ENCODE measurements at places on chromosomes 11 and 22.

GRCh38 chr11:77037057-77037456 is 2.9 kb downstream of the B3GNT6 start:
- DNase-seq, result no peak

DNA sequence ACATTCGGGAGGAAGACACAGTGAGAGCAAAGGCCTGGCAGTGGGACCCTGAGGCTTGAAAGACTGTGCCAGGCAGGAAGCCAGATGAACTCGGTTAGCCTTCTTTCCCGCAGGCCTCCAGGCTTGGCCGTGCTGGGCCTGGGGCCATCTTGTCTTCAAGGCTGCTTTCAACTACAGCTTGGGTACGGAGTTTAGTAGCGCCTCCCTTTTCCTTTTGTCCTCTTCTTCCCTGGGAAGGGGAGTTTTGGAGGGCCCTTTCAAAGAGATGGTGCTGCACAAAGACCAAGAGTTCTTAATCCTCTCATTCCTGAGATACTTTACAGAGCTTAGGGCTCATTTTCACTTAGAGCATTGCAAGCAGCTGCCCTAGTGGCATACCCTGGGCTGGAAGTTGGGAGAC is 87.5 kb downstream of the TP53I11 start:
- DNase-seq, result no peak

GRCh38 chr22:28597665-28598064 is 82.0 kb downstream of the TTC28 start:
- no peak for DNase-seq

DNA sequence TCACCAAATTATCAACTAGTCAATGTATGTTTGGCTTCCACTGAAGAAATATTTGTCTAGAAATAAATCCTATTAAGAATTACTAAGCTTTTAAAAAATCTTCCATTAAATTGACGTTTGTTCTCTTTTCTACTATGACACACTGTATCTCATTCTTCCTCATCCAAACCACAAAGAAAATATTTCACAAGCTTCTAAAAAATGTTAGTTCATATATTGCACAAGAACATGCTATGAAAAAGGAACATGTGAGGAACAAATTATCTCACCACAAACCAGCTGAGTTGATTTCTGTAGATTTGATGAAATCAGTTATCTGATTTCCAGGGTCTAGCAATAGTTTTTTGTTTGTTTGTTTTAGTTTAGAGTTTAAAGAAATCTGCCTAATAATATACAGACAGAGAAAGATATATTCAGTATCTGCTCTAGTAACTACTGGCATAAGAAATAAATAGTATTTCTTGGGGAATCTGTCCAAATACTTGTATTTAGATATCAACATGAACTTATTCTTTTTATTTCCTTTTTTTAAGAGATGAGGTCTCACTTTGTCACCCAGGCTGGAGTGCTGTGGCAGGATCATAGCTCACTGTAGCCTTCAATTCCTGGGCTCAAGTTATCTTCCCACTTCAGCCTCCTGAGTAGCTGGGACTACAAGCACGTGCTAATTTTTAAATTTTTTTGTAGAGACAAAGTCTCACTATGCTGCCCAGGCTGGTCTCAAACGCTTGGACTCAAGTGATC is 161.7 kb downstream of the ATG16L2 start:
- peak; percentile 77 for DNase-seq

- DNase-seq, result no peak
These were observed 26.6 kb downstream of the ELFN2 start for GRCh38 chr22:37400719-37401118.

DNA sequence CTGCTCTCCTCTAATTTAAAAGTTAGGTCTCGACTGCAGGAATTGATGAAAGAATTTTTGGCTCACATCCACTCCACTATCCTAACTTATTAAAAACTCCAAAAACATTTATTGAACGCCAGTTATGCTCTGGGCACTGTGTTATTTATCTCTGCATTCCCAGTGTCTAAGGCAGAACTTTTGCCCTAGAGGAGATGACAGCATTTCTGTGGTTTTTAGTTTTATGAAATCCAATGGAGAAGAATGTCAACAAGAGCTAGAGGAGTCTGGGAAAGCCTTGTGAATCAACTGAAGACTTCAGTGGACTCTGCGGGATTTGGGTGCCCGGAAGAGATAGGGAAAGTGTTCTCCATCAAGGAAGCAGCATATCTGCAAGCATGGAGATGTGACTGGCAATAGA is 217.0 kb upstream of the PGR start:
- DNase-seq, result no peak

- peak; percentile 48 for DNase-seq
These were observed 83.6 kb upstream of the CRTAM start for GRCh38 chr11:122754553-122755322.

DNA sequence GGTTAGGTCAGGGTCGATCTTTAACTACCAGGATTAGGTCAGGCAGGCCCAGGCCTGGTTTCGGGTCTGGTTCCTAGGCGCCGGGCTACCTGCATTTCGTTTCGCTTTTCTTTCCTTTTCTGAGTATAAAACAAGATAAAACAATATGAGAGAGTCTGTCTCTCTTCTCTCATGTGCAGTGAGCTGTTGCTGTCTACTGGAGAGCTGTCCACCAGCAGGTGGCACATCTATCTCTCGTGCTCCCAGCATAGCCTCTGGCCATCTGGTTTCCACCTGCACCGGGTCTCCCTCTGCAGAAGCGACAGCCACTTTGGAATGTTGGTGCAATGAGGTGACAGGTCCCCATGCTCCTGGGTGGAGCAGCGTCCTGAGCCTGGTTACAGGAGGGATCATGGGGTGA is 27.6 kb downstream of the RIBC2 start:
- peak; percentile 42 for DNase-seq

DNA sequence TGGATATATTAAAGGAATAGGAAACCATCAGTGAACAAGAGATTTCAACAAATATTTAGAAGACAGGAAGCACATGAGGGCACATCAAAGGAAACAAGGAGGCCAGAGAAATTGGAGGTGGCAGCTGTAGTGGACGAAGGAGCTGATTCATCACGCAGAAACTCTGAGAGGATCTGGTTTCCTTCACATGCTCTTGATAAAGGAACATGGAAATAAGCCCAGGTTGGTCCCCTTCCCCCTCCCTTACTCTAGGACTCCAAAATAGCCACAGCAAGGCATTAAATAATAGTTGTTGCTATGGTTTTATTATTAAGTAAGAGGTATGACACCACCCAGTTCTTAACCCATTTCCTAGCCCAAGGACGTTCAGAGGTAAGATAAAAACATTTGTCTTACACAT is 11.3 kb downstream of the IZUMO1R start:
- DNase-seq, result no peak

GRCh38 chr11:86421946-86422345 is 47.3 kb downstream of the CCDC81 start:
- no peak for DNase-seq

- DNase-seq, result no peak
These were observed 21.5 kb upstream of the ETS1 start for GRCh38 chr11:128608746-128609407.

GRCh38 chr11:17658211-17658610 is 61.2 kb upstream of the MYOD1 start:
- DNase-seq, result no peak

DNA sequence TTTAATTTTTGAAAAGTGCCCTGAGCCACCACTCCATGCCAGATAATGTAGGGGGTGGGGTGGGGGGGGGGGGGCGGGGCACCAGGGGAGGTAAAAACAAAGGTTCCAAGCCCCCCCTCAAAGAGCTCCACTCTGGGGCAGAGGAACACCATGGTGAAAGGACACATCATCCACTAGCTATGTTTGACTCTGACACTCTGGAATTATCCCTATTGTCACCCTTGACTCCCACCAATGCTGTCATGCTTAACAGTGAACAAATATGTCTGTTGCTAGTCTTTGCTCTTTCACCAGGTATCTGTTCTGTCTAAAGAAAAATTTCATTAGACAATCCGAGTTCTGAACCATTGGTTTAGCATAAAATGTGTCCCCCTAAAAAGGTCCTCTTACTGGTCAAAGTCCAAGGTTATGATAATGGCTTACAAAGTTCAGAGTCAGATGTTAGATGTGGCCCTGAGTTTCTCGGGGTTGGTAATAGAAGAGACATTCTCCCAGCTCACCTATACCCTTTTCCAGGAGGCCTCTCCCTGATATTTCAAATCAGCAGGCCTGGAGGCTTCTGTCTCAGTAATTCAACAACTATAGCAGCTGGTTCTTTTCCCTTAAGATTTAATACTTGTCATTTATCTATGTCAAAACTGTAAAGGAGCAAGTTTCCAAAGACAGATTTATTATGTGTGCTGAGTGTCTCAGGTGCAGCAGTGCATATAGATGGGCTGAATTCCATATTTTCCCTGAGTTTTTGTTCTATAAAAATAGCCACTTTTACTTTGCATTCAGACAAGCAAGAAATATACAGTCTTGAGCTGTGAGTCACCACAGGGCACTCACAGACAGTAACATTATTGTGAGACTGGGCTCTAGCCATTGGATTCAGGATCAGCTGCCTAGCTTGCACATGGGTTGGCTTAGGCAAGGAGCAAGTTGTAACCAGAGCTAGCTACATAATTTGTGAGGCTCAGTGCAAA is 174.1 kb downstream of the CSNK2A3 start:
- DNase-seq, result no peak

GRCh38 chr11:117548876-117549275 is 221.2 kb downstream of the CEP164 start:
- DNase-seq, result no peak

- peak; percentile 76 for DNase-seq
These were observed 30.3 kb upstream of the ASPHD2 start for GRCh38 chr22:26398741-26399153.

DNA sequence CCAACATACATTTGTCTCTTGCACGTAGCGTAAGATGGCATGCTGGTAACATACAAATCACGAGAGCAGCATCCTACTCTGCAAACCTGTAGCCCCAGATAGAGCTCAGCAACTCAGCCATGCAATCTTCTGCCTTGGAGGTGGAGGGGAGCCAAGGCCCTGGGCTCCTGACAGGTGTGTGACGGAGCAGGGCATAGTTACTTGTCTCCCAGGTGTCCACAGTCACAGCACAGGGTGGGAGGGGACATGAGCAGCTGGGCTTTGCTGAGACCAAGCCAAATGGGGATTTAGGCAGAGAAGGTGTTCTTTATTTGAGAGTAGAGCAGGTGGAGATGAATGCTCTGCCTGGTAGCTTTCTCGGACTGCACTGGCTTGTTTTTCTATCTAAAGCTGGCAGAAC is 111.7 kb downstream of the TEAD1 start:
- no peak for DNase-seq

- DNase-seq, result no peak
These were observed 205.0 kb downstream of the CWF19L2 start for GRCh38 chr11:107252429-107253161.

GRCh38 chr11:94751786-94752185 is 16.4 kb upstream of the AMOTL1 start:
- no peak for DNase-seq

- DNase-seq, result no peak
These were observed 49.9 kb upstream of the SEPTIN5 start for GRCh38 chr22:19664406-19664805.

DNA sequence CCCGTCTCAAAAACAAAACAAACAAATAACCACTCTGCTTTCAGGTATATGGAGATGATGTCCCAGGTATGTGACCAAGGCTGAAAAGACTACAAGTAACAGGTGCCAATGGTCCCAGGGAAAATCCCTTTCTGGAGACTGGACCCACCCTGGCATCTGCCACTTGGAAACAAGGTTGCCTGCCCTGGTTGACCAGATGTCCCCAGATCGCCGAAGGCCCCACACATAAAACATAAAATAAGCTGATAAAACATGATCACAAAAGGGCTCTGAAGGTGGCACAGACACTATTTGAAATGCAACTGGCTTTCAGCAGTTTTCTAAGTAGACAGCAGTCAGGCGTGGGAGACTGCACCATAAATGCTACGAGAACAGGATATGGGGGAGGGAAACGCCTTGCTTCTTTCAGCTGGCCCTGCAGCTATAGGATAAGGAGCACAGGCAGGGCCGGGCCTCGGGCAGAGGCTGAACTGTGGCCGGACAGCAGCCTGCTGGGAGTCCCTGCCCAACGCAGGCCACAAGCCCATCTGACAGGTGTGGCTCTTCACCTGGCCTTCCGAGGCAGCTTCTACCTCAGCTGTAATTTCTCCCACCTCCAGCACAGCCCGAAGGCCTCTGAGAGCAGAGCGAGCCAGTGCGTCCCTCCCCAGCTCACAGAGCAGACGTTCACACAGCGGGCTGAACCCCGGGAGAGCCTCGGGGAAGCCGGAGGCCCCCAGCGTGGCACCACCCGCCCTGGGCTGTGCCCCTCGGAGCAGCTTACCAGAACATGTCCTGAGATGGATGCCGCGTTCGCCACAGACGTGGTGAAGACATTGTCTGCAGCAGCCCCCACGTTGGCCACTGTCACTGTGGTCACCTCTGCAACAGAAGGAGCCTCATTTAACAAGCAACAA is 4.0 kb downstream of the DEAF1 start:
- no peak for DNase-seq

- DNase-seq, result no peak
These were observed 10.8 kb upstream of the C11orf96 start for GRCh38 chr11:43931717-43932039.

DNA sequence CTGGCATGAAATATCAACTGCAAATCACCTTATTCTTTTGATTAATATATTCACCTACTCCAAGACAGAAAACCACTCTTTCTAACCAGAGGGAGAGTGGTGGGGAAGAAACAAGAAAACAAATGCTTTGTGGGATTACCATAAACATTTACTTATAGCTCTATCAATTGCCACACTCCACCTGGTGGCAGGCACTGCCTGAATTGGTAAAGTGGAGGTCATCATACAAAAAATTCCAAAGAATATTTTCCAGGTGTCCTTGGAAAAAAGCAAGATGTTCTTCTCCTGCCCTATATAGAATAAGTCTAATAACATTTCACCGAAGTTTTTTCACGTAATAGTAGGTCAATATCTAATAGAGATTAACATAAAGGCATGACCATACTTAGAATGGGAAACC is 45.3 kb downstream of the PHF21A start:
- DNase-seq, result no peak

DNA sequence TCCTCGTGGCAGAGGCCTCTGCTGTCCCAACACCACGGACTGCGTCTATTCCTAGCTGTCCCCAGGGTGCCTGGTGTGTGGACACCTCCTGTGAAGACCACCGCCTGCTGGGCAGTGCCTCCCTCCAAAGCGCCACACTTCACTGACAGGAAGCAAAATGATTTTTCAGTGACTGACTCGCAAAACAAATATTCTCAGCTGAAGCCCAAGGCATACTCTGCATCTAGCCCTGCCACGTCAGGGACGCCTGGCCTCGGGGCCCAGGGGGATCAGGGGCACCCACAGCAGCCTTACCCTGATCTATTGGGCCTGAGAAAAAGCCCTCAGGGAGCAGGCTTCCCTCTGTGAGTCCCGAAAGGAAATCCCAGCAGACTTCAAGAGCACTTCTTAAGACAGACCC is 2.2 kb downstream of the BRD1 start:
- DNase-seq, result no peak

- no peak for DNase-seq
These were observed 63.4 kb downstream of the NAT10 start for GRCh38 chr11:34168642-34169420.

All from activated CD4-positive, alpha-beta T cell treated with anti-CD3 and anti-CD28 coated beads, Interleukin-10, Interleukin-2, amounts not matched to agents 100 ng/mL and 50 ng/mL, durations not matched to agents 16 hours and 8 hours (primary cell).